ENCODE measurements at places on chromosomes 5 and 9.
A peak's percentile ranks its signal among the peaks of the same experiment; 100 is the strongest.

DNA sequence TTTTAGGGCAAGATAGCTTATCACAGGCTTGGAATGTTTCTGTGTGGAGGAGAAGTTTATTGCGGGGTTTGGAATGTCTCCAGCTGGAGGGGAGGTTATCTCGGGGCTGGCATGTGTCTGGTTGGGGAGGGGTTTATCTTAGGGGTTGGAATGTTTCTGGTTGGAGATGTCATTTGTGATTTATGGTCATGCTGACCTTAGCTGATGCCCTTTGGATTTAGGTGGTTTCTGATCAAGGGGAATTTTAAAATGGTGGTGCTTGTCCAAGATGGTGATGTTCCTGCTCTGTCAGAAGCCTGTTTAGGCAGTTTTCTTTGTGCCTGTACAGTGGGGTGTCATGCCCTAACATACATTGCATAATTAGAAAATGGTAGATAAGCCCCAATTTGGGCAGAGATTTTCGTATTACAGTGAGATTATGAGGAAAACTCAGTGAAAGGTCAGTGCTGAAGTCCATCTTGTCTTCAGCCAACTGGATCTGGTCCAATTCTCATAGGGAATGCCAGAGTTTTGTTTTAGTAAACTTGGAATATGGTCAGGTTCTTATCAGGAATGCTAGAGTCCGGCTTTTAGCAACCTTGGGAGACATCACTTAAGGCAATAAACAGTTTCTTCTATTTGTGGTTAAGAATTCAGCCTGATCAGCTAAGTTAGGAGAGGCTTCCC, 14.3 kb downstream of the CDK20 start:
- DNase-seq = no peak

DNA sequence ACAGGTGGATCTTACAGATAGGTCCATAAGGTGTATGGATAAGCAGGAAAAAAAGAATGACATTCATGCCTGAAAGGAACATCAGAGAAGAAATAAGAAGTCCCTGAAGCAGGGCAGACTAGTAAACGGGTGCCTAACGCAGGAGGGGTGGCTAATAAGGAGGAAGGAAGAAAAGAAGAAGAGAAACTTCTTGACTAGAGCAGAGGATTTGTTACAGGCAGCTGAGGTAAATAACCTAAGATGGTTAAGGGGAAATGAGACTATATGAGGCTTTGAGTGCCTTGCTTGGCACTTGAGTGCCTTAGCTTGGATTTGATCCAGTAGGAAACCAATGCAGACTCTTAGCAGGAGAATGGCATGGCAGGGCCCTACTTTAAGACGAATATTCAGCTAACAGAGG, 313.5 kb upstream of the PDE4D start:
- DNase-seq = no peak

DNA sequence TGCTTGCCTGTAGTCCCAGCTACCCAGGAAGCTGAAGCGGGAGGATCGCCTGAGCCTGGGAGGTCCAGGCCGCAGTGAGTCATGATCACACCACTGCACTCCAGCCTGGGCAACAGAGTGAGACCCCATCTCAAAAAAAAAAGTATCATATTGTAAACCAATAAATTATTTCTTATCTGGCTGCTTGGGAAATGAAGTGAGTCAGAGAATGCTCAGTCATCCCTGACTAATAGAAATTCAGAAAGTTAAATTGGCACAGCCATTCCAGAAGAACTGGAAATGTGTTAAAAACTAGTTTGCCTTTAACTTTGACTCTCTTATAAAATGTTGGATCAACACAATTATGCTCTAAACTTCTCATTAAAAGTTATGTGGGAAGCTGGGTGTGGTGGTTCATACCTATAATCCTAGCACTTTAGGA, 9.8 kb upstream of the GNE start:
- no peak for DNase-seq

- DNase-seq = no peak
Observed at GRCh38 chr5:122940890-122941289, 95.5 kb downstream of the SNX24 start.

- DNase-seq = peak; percentile 91
Observed at GRCh38 chr5:132822650-132823480, 7.6 kb downstream of the SHROOM1 start.

- no peak for DNase-seq
Observed at GRCh38 chr9:96168882-96169281, 133.1 kb downstream of the HSD17B3 start.

DNA sequence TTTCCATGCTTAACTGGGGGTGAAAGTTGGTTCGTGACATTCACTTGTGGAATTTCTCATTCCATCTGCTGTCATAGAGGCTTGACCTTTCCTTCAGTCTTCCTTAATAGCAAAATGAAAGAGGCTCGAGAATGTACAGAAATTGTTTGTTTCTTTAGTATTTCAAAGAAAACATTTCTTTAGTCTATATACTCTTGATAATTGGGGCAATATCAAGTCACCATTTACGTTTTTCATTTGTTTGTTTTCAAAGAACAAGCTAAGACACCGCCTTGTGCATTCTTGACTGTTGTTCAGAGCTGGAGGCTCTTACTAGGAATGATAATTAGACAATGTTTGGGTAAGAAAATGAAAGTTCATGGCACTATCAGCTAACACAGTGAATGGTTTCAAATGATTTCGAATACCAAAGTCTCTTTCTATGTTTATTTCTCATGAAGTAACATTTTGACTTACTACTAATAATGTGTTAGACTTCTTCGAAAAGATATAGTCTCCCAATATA, 835.4 kb downstream of the SEMA5A start:
- no peak for DNase-seq

GRCh38 chr5:73859696-73860095, 233.7 kb downstream of the ARHGEF28 start:
- no peak for DNase-seq

DNA sequence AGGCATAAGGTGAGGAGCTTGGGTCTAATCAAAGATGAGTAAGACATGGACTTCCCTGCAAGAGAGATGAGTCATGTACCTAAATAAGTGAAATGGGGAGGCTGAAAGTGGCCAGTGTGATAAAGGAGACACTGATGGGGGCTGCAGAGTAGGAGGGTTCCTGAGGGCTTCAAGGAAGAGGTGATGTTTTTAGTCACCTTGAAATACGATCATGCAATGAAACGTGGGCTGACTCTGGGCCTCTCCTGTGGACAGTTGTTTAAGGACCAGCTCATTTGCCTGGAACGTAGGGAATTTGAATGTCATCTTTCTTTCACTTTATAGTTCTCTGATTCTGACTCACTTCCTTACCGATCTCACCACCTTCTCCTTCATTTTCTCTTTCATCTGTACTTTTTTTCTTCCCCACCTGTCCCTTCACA, 49.6 kb upstream of the CPLX2 start:
- DNase-seq = no peak

DNA sequence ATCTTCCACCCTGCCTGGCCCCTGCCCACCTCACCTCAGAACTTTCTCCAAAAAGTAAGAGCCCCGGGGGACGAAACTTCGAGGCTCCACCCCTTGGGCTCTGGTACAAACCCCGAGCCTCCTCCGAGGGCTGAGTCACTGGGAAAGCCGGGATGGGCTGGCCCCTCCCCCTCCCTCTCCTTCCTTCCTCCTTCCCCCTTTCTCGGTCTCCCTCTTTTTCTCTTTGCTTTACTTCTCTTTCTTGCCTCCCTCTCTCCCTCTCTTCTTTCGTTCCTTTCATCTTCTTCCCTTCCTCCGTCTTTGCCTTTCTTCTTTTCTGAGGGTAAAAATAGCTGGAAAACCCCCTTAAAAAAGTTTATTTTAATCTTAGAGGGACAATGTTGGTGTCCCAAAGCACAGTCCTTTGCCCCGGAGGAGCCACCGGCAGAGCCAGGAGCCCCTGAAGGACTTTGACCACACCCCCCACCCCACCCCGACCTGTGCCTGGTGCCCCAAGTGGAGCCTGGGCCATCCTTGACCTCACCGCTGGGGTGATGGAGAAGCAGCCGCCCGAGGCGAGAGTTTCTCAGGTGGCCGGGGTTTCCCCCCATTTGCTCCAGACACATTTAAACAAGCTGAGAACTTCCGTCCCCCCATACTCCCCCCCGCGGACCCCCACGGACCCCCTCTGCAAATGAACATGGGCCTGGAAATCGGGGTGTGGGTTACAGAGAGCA, 5.7 kb upstream of the NOTCH1 start:
- DNase-seq = no peak

- DNase-seq = no peak
Observed at GRCh38 chr9:98326459-98327248, 71.2 kb upstream of the TBC1D2 start.

DNA sequence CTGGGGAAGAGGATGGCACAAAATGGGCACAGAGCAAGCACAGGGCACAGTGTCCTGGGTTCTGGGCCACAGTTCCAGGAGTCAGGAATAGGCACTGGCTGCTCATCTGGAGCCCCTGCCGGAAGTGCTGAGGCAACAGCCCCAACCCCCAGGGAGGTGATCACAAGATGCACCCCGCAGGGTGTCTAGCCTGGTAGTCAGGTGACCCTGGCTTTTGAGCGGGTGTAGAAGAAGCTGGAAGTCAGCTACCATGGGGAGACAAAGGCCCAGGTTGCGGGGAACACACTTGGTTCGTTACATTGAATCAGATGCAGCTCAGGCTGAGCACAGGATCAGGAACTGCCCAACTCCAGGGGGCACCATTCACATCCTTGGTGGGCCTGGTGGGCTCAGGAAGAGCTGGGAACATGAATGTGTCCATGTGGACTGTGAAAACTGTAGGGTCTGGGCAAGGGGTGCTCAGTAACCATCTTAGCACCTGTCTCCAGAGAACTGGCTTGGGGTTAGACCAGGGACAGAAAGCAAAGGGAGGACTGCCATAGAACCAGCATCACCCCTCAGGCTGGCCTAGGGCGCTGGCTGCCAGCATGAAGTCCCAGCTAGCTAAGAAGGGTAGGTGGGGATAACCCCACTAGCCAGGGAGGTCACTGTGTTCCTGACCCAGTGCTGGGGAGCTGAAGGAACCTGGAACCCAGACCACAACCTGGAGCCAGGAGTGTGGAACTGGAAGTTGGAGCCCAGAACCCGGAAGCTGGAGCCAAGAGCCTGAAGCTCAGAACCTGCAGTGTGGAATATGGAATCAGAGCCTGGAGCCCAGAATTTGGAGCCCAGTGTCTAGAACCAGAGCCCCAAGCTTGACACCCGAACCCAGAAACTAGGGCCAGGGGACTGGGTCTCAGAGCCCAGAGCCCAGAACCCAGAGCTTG, 6.1 kb upstream of the SLC34A1 start:
- no peak for DNase-seq

- DNase-seq = no peak
Observed at GRCh38 chr9:25025686-25026085, 480.0 kb upstream of the IZUMO3 start.

GRCh38 chr5:57804505-57804904, 321.9 kb upstream of the ACTBL2 start:
- no peak for DNase-seq

DNA sequence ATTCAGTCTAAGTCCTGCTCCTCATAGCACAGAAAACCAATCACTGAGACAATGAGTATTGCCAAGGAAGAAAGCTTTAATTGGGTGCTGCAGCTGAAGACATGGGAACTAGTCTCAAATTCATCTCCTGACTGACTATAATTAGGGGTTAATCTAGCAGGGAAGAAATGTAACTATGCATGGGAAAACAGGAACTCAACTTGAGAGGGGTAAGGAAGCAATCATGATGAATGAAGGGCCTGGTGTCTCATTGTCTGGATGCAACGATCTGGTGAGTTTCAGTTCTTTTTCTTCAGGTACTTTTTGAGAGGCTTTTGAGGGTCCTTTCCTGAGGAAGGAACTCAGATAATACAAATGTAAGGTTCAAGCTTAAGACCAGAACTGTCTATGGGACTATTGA, 24.0 kb upstream of the OCLN start:
- no peak for DNase-seq

DNA sequence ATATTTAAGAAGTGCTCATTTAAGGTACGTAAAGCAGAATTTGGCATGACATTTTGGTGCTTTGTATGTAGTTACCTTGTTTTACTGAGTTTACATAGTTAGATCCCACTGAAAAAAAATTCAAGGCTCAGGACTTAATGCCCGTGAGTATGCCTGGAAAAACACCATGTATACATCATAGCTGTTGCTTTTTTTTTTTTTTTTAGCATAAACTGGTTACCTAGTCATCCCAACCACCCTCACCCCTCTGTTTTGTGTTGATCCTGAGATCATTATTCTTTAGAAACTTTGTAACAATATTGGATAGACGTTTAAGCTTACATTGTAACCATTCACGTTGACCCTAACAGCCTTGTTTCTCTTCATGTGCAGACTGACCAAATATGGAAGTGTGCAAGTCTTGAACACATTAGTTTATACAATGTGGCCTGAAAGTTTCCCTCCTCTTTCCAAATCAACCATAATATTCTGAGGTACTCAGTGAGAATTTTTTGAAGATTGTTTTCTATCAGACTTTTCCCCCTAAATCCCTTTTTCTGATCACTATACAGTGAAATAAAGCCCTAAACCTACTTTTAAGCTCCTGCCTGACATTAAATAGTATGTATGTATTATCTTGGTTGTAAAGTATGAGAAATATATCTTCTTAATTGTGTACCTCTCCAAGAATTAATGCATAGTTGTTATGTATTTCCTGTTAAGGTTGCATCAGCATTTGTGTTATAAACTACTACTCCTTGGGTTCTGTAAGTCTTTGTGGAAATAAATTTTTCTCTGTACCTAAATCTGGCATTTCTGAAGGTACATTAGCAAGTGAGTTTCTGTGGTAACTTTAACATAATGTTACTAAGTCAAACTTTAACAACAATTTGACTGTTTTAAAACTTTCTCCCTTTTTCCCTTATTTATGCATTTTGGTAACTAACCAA, 4.4 kb downstream of the RABGAP1 start:
- no peak for DNase-seq

DNA sequence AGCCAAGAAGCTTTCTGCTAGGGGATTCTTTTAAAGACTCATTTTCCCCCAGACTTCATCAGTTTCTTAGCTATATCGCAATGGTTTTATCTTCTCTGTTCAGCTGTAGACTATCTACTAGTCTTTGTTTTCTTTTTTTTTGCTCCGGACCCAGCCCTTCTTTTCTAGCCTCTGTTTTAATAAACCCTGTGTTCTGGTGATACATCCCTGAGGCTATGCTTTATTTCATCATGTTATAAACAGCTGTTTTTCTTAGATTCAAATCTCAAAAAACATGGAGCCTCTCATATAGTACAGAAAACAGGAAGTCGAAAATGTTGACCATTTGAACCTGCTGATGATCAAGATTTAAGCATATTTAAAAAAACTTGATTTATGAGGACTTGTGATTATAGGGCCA, 37.8 kb downstream of the SCGB3A1 start:
- DNase-seq = no peak
